ENCODE measurements at places on chromosomes 7 and 10. TPM values are rescaled to one million over a fixed set of nuclear protein-coding genes. Genes with fewer than 3 reads are reported as not detected.

PROSER2 gene
- total RNA-seq = 1.6 TPM

- peak overlapping the region; percentile 6 for H3K27ac ChIP-seq
- H3K36me3 ChIP-seq = no peaks in the 10 kb centered on the region
- peaks cover 15% of the 10 kb centered on the region for H3K4me1 ChIP-seq
- H3K27me3 ChIP-seq = no peaks in the 10 kb centered on the region
- DNase-seq = no peak
These were observed 431.7 kb upstream of the KLF6 start for GRCh38 chr10:4216726-4217125.

DNA sequence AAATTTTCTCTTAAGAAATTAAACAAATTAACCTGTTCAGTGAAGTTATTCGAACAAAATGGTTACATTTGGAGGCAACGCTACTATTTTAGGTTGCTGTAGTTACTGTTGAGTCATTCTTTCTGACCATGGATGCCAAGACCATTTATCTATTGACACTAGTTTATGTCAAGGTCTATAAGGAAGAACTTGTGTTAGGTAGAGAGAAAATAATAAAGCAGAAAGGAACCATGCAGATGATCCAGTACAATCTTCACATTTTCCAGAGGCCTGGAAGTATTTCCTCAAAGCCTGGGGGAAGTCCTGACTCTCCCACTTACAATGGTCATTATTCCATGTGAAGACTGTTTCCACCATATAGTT lies 608.0 kb upstream of the GALNT17 start:
- H3K36me3 ChIP-seq = no peaks in the 10 kb centered on the region
- no peak overlapping the region for H3K27ac ChIP-seq
- DNase-seq = no peak
- H3K4me3 ChIP-seq = no peak overlapping the region

- H3K27me3 ChIP-seq = no peaks in the 10 kb centered on the region
- H3K27ac ChIP-seq = no peak overlapping the region
- H3K4me1 ChIP-seq = no peaks in the 10 kb centered on the region
- no peaks in the 10 kb centered on the region for H3K36me3 ChIP-seq
These were observed 14.8 kb downstream of the BBS9 start for GRCh38 chr7:33143996-33144718.

- H3K4me3 ChIP-seq = peak overlapping the region; percentile 64
- H3K36me3 ChIP-seq = no peaks in the 10 kb centered on the region
- H3K4me1 ChIP-seq = peaks cover 63% of the 10 kb centered on the region
- no peak for DNase-seq
These were observed 94.3 kb upstream of the AGBL3 start for GRCh38 chr7:134891696-134892678.

GRCh38 chr10:66837990-66838389 lies 87.8 kb upstream of the LRRTM3 start:
- H3K4me3 ChIP-seq = no peak overlapping the region
- H3K36me3 ChIP-seq = no peaks in the 10 kb centered on the region
- H3K27me3 ChIP-seq = no peaks in the 10 kb centered on the region
- DNase-seq = no peak
- peaks cover 10% of the 10 kb centered on the region for H3K4me1 ChIP-seq

DNA sequence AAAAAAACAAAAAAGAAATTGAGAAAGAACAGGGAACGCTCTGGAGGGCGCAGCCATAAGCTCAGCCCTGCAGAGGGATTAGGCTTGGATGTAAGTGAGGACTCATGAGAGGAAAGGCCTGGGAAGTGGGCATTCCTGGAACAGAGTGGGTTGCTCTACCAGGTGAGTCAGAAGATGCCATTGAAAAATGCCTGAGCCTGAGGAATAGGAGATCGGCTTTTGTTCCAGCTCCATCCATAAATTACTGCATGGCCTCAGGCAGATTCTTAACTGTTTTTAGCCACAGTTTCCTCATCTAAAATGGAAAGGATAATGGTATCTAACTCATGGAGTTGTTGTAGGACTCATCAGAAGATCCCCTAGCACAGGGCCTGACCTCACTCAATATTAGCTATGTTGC lies 1.1 kb upstream of the RGR start:
- no peak for DNase-seq
- no peaks in the 10 kb centered on the region for H3K36me3 ChIP-seq
- H3K4me1 ChIP-seq = no peaks in the 10 kb centered on the region
- H3K27me3 ChIP-seq = peaks cover 7% of the 10 kb centered on the region
- no peak overlapping the region for H3K4me3 ChIP-seq

DNA sequence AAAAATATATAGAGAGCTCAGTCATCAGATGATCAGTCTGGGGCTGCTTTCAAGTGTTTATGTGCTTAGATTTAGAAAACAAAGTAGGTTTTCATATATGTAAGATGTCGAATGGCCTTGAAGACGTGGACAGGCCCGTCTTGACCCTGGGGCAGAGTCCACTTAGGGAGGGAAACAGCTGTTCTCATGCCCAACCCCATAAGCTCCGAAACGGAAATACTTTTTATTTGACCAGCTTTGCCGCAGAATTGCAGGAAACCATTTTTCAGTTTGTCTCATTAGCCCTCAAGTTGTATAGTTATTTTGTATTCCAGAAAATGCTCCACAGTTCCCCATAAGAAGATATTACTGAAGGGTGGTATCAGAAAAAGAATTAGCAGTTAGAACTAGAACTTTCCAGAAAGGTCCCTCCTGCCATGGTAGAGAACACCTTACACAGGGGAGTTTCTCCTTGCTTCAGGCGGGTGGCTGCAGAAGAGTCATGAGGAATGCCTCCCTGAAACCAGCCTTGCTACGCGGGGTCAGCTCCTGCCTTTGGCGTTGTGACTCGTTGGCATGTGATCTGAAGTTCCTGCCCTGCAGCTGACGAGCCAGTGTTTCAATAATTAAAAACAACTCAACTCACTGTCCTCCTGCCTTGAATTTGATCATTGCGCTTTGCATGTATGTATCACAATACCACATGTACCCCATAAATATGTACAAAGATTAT lies 192.7 kb downstream of the CELF2 start:
- H3K27me3 ChIP-seq = no peaks in the 10 kb centered on the region
- peaks cover 75% of the 10 kb centered on the region for H3K4me1 ChIP-seq
- no peak for DNase-seq
- H3K27ac ChIP-seq = no peak overlapping the region
- H3K36me3 ChIP-seq = no peaks in the 10 kb centered on the region

TMEM176A gene
- total RNA-seq = 12.1 TPM

WNT8B gene
- not detected for total RNA-seq

KCNIP2 gene
- total RNA-seq = 77.0 TPM

GRCh38 chr10:43923328-43923727 lies 274.6 kb upstream of the ZNF32 start:
- H3K27ac ChIP-seq = no peak overlapping the region
- H3K4me3 ChIP-seq = no peak overlapping the region
- DNase-seq = no peak
- no peaks in the 10 kb centered on the region for H3K36me3 ChIP-seq

GRCh38 chr10:71277914-71278665 lies 41.0 kb upstream of the SLC29A3 start:
- no peak for DNase-seq
- H3K27me3 ChIP-seq = no peaks in the 10 kb centered on the region
- no peak overlapping the region for H3K27ac ChIP-seq
- peaks cover 9% of the 10 kb centered on the region for H3K36me3 ChIP-seq
- no peak overlapping the region for H3K4me3 ChIP-seq
- peaks cover 47% of the 10 kb centered on the region for H3K4me1 ChIP-seq

DNA sequence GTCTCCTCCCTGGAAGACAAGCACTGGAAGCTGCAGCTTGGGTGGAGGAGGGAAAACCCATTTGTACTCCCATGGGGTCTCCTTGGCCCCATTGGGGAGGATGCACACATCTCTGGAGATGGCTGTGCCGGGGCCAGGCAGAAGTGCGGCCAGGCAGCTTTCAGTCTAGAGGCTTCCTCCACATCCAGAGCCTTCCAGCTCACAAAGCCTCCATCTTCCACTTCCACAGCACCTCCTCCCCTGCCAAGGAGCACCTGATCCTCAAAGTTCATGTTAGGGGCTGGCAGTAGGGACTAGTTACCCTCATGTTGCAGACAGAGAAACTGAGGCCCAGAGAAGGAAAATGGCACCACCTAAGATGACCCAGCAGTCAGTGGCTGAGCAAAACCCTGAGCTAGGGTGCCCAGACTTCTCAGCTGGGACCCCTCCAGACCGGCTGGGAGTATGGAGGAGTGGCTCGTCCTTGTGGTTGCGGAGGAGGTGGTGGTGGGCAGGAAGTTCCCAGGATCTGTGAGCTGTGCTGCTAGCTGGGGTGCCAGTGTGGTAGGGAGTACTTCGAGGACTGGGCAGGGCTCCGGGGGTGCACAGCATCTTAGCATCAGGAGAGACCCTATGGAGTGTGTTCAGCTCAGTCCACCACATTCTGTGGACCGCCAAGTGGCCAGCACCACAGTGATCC lies 44.2 kb downstream of the ADCYAP1R1 start:
- no peak for DNase-seq
- H3K36me3 ChIP-seq = no peaks in the 10 kb centered on the region
- no peak overlapping the region for H3K4me3 ChIP-seq
- no peak overlapping the region for H3K27ac ChIP-seq

DNA sequence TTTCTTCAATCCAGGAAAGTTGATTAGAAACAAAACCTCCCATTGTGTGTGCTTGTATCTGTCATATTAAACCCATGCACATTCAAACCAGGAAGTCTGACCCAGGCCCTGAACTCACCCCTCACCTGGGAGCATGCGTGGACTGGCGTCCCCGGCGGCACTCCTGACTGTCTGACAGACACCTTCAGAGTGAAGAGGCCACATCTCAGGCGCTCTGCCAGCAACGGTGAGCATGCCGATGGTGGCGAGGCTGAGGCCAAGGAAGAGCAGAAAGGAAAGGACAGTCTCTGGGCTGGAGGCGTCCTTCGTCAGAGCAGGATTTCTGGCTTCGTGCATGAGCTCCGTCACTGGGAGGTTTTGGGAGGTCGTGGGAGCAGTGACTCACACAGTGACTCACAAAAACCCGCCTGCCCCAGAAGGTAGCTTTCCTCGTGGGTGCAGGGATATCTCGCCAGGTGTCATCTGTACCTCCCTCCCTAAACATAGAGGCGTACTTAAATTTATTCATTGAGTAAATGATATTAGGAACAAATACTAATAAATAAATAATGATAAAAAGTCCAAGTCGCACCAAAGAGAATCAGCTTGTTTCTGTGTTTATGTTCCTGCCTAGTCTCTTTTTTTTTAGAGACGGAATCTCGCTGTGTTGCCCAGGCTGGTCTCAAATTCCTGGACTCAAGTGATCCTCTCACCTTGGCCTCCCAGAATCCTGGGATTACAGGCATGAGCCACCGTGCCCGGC lies 13.5 kb downstream of the IQCE start:
- no peaks in the 10 kb centered on the region for H3K36me3 ChIP-seq
- H3K27me3 ChIP-seq = no peaks in the 10 kb centered on the region
- no peak for DNase-seq
- no peaks in the 10 kb centered on the region for H3K4me1 ChIP-seq
- no peak overlapping the region for H3K4me3 ChIP-seq
- no peak overlapping the region for H3K27ac ChIP-seq

DNA sequence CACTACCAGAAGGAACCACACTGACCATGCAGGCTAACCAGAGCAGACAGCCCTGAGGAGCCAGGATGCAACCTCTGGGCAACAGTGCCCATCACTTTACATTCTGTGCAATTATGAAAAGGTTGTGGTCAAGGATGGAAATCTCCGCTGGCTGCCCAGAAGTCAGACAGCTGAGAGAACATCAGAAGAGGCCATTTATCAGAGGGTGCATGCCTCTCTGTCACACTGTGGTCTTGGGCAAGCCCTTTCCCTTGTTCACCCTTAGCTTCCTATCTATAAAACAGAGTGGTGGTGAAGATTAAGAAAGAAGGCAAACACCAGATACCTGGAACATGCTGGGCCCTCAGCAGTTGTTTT lies 120.7 kb upstream of the GDF10 start:
- no peaks in the 10 kb centered on the region for H3K27me3 ChIP-seq
- no peak overlapping the region for H3K4me3 ChIP-seq
- no peak for DNase-seq
- no peaks in the 10 kb centered on the region for H3K4me1 ChIP-seq

MNX1 gene
- not detected for total RNA-seq

DNA sequence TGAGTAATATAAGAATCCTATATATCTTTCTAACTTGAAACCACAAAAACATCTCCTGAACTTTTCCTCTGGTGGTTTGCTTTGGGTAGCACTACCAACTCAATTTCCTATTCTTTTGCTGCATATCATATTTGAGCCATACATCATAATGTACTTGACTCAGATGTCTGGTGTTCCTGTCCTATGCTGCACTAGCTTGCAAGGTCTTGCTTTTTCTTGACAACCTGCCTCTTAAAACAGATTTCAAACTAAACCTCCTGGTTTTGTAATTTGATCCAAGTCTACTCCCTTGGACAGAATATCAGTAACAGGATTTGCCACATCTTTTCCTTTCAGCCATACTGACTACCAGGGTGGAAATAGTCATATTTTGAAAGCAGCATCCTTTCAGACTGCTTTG lies 520.3 kb upstream of the LRRTM3 start:
- H3K4me1 ChIP-seq = no peaks in the 10 kb centered on the region
- no peaks in the 10 kb centered on the region for H3K36me3 ChIP-seq
- no peak for DNase-seq
- no peak overlapping the region for H3K4me3 ChIP-seq
- H3K27me3 ChIP-seq = no peaks in the 10 kb centered on the region

GRCh38 chr10:96863922-96864543 lies 31.9 kb downstream of the LCOR start:
- H3K4me3 ChIP-seq = no peak overlapping the region
- H3K27me3 ChIP-seq = no peaks in the 10 kb centered on the region
- H3K27ac ChIP-seq = no peak overlapping the region
- H3K36me3 ChIP-seq = peaks cover 15% of the 10 kb centered on the region
- H3K4me1 ChIP-seq = no peaks in the 10 kb centered on the region
- DNase-seq = no peak

HMX2 gene
- total RNA-seq = not detected

DNA sequence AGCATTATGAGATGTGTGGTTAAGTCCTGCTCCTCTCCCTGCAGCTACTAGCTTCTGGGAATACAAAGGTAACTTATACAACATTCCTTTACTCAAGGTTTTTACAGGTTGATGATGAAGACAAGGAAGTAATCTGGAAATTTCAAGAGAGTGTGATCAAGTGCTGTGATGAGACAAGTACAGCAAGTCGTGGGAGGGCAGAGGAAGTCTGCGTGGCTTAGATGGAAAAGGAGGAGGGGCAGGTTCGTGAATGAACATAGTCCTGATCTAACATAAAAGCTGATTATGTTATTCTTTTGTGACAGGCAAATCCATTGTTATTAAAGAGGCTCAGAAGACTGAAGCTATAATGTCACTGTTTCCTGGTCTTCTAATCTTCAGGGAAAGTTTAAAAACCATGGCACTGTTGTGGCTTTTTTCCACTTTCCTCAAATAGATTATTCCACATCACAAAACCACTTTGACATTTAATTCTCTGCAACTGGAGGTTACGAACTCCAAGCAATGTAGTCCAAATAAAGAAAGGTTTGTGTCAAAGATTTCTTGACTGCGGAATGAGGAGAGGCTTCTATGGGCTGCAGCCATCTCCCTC lies 84.1 kb downstream of the CPXM2 start:
- no peaks in the 10 kb centered on the region for H3K4me1 ChIP-seq
- no peak overlapping the region for H3K27ac ChIP-seq
- H3K36me3 ChIP-seq = no peaks in the 10 kb centered on the region
- peaks cover 9% of the 10 kb centered on the region for H3K27me3 ChIP-seq

GRCh38 chr10:62426086-62426485 lies 51.9 kb downstream of the ZNF365 start:
- DNase-seq = no peak
- H3K27me3 ChIP-seq = no peaks in the 10 kb centered on the region
- H3K36me3 ChIP-seq = no peaks in the 10 kb centered on the region
- no peak overlapping the region for H3K27ac ChIP-seq
- H3K4me1 ChIP-seq = no peaks in the 10 kb centered on the region

- no peak overlapping the region for H3K4me3 ChIP-seq
- no peak for DNase-seq
These were observed 53.1 kb upstream of the AUTS2 start for GRCh38 chr7:69545175-69545574.

Data from heart right ventricle (tissue), 16 donors.